Psoas muscle (tissue), 8 donors: ENCODE measurements at places on chromosomes 7 and 10. TPM values are rescaled to one million over a fixed set of nuclear protein-coding genes. Genes with fewer than 3 reads are reported as not detected.
A peak's percentile ranks its signal among the peaks of the same experiment; 100 is the strongest.

DNA sequence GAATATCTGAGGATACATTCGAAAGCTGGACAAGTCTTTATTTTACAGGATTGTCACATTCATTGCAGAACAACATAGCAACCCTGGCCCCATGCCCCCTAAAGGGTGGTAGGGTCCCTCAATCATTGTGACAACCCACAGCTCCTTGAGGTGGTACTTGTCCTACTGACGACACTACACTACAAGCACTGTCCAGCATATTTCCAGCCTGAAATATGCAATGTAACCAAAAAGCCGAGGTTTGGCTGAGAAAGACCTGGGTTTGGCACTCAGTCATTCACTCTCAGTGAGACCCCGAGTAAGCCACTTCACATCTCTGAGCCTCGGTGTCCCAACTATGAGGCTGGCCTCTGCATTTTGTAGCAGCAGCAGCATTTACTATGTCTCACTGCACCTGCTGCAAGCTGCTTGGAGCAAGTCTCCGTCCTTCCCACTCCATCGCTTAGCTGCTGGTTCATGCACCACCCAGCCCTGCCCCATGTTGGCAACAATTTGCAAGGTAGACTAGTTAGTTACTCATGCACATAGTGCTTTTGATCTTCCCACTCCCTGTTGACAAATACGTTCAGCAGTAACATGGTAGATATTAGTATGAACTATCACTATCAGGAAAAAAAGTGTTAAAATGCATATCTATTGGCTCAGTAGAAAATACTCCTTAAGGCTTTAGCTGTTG lies 43.6 kb upstream of the TNPO3 start:
- no peak overlapping the region for H3K27ac ChIP-seq
- H3K4me3 ChIP-seq, result no peak overlapping the region
- H3K4me1 ChIP-seq, result peaks cover 8% of the 10 kb centered on the region
- no peak for DNase-seq
- H3K36me3 ChIP-seq, result no peaks in the 10 kb centered on the region

DNA sequence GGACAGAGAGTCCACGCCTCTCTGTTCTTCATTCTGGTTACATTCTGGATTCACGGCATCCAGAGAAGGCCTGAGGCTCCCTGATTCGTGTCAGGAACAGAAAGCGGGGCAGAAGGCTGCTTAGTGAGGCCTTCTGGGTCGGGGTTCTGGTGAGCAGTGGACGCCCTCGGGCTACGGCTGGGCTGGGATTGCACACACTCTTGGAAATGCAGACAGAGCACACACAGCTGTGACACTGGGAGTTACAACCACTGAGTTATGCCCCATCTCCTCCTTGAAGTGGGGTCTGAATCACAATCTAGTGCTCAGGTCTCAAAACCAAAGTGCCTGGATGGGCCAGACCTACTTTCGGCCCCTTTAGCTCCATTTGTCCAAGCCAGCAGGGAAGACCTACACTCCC lies 156.9 kb upstream of the GDF10 start:
- H3K4me3 ChIP-seq, result no peak overlapping the region
- no peaks in the 10 kb centered on the region for H3K36me3 ChIP-seq
- no peak overlapping the region for H3K27ac ChIP-seq
- no peak for DNase-seq
- H3K27me3 ChIP-seq, result no peaks in the 10 kb centered on the region

DNA sequence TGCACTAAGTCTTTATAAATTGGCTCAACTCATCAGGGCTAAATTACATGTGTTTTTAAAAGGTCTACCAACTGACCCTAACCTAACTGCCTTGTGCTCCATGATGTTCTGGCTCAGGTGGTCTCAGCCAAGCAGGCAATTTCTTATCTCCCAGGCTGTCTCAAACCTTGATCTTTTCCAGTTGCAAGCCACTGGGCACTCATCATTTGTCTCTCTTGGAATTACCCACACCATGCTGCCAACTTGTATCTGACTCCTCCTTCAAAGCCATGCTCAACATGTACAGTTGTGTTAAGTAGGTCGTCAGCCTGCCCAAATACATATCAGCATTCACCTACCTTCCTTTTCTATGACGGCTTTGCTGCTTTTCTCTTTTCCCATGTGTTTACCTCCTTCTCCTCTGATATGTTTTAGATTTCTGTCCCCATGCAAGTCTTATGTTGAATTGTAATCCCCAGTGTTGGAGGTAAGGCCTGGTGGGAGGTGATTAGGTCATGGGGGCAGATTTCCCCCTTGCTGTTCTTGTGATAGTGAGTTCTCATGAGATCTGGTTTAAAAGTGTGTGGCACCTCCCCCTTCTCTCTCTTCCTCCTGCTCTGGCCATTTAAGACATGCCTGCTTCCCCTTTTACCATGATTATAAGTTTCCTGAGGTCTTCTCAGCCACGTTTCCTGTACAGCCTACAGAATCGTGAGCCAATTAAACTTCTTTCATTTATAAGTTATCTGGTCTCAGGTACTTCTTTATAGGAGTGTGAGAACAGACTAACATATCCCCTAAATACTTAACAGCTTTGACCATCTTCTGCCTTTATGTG lies 130.0 kb downstream of the ELAPOR2 start:
- H3K27ac ChIP-seq, result no peak overlapping the region
- H3K36me3 ChIP-seq, result peaks cover 15% of the 10 kb centered on the region
- DNase-seq, result no peak
- no peaks in the 10 kb centered on the region for H3K27me3 ChIP-seq
- peaks cover 10% of the 10 kb centered on the region for H3K4me1 ChIP-seq
- no peak overlapping the region for H3K4me3 ChIP-seq

- H3K4me1 ChIP-seq, result no peaks in the 10 kb centered on the region
- H3K27me3 ChIP-seq, result peaks cover 2% of the 10 kb centered on the region
- no peak for DNase-seq
- H3K27ac ChIP-seq, result no peak overlapping the region
- no peak overlapping the region for H3K4me3 ChIP-seq
Observed at GRCh38 chr7:157476201-157476600, 139.4 kb downstream of the DNAJB6 start.

GRCh38 chr10:71964743-71965515 lies 734 bp downstream of the CHST3 start:
- peak overlapping the region; percentile 84 for H3K4me3 ChIP-seq
- no peaks in the 10 kb centered on the region for H3K36me3 ChIP-seq
- peak overlapping the region; percentile 99 for H3K27ac ChIP-seq

DNA sequence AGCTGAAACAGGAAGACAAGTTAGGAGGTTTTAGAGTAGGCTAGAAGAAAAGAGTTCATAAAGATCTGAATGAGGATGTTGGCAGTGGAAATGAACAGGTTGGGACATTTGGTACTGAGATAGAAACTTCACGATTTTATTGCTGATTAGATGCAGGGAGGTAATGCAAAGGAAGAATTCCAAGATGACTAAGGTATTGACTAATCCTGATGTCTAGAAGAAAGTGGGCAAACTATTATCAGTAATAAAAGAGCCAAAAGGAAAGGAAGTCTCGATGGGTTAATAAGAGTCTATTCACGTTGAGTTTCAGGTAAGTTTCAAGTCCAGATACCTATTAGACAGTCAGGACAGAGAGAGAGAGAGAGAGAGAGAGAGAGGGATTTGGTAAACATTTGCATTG lies 631.3 kb upstream of the LRRTM3 start:
- H3K36me3 ChIP-seq, result no peaks in the 10 kb centered on the region
- H3K27me3 ChIP-seq, result no peaks in the 10 kb centered on the region
- no peak for DNase-seq
- H3K4me1 ChIP-seq, result no peaks in the 10 kb centered on the region
- no peak overlapping the region for H3K4me3 ChIP-seq
- H3K27ac ChIP-seq, result no peak overlapping the region

GRCh38 chr10:46551701-46552525 lies 4.5 kb downstream of the GPRIN2 start:
- no peak overlapping the region for H3K4me3 ChIP-seq
- no peaks in the 10 kb centered on the region for H3K36me3 ChIP-seq
- H3K27me3 ChIP-seq, result no peaks in the 10 kb centered on the region
- peak; percentile 46 for DNase-seq
- no peak overlapping the region for H3K27ac ChIP-seq

DNA sequence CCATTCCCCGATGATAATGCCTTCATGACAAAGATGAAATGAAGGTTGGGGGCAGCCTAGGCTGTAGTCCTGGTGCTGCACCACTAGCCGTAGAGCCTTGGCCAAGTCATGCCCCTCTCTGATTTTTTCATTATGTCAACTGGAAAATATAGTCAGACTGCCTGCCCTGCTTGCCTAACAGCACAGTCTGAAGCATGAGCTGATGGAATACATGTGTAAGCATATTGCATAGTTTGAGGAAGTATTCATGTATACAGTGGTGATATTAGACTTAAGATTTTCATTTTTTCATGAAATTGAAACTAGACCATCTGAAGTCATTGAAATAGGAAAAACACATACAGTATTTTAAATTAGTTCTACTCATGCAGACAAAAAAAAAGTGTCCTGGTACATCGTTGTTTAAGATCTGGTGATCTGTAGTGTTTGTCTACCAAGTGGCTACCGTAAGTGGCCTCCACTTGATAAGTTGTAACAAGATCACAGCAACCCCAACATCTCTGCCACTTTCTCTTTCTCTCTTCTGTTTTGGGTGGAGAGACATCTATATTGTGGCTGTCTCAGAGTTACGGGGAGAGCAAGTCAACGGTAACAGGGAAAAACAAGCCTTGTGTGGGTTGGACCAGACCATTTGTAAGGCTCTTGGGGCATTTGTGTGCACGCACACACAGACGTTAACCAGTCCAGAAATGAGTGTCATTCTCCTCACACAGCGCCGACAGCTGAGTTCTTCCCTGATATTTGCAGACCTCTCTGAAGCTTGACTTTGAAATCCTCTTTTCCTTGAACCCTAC lies 716.6 kb upstream of the GALNT17 start:
- no peak overlapping the region for H3K4me3 ChIP-seq
- H3K27me3 ChIP-seq, result no peaks in the 10 kb centered on the region
- H3K4me1 ChIP-seq, result no peaks in the 10 kb centered on the region
- DNase-seq, result no peak
- H3K27ac ChIP-seq, result no peak overlapping the region
- H3K36me3 ChIP-seq, result no peaks in the 10 kb centered on the region

- H3K27me3 ChIP-seq, result no peaks in the 10 kb centered on the region
- H3K27ac ChIP-seq, result no peak overlapping the region
- no peaks in the 10 kb centered on the region for H3K4me1 ChIP-seq
- no peaks in the 10 kb centered on the region for H3K36me3 ChIP-seq
- no peak for DNase-seq
Observed at GRCh38 chr10:22784668-22785067, 70.3 kb upstream of the PIP4K2A start.

- H3K4me1 ChIP-seq, result peaks cover 42% of the 10 kb centered on the region
- peak overlapping the region; percentile 21 for H3K27ac ChIP-seq
- H3K4me3 ChIP-seq, result no peak overlapping the region
- peak; percentile 48 for DNase-seq
- no peaks in the 10 kb centered on the region for H3K36me3 ChIP-seq
Observed at GRCh38 chr10:79431428-79431827, 14.0 kb downstream of the ZCCHC24 start.

- peak overlapping the region; percentile 42 for H3K27ac ChIP-seq
- DNase-seq, result peak; percentile 86
- no peaks in the 10 kb centered on the region for H3K27me3 ChIP-seq
- H3K4me1 ChIP-seq, result peaks cover 3% of the 10 kb centered on the region
Observed at GRCh38 chr10:124044143-124044862, 49.1 kb downstream of the CHST15 start.

DNA sequence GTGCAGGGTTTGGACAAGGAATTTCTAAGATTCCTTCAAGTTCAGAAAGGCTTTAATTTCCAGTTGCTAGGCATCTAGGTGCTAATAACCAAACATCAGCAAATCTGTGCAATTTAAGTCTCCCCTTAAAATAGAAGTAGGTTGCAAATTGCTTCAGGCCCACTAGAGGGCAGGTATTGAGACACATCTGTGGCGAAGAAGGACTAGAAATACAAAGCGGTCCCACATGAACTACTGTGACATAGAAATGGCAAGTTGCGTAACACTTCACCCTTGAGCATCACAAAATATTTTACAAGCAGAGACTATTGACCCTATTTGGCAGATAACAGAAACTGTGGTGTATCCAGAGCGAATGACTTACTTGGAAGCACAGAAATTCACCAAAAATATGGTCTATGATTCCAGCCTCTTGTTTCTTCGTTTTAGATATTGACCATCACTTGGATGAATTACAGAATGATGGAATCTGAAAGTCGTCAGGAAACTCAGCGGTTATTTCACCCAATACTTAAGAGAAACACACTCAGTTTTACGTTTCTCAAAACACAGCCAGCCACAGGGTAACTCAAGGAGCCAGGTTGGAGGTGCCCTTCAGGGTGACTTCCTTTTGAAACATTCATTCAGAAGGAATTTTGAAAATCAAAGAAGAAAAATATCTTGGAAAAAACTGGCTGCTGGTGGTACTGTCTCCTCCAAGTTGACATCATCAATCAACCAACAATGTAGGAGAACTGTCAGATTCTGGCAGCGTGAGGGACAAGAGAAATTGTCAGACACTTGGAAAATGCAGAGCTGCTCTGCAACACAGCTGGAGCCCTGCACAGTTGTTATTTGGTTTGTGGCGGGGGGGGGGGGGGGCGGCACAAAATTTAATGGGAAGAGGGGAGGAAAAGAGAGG lies 256.3 kb upstream of the MINDY3 start:
- DNase-seq, result no peak
- no peak overlapping the region for H3K27ac ChIP-seq
- H3K4me1 ChIP-seq, result no peaks in the 10 kb centered on the region
- H3K36me3 ChIP-seq, result no peaks in the 10 kb centered on the region
- H3K27me3 ChIP-seq, result no peaks in the 10 kb centered on the region

DNA sequence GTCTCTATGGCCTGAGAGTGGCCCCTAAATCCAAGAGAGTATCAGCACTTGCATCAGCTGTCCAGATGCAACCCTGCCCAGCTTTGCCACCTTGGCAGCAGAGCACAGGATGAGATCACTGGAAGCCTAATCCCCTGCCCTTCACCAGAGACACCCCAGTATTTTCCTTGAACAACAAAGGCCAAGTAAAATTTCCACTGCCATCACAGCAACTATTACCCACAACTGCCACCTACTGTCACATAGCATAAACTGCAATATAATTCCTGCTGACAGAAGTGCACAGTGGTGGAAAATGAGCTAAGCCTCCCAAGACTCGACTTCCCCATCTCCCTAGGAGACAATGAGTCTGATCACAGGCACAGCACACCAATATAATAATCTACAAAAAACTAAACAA lies 462.8 kb upstream of the ZWINT start:
- H3K36me3 ChIP-seq, result no peaks in the 10 kb centered on the region
- no peak overlapping the region for H3K27ac ChIP-seq
- H3K4me3 ChIP-seq, result no peak overlapping the region
- no peaks in the 10 kb centered on the region for H3K4me1 ChIP-seq
- no peaks in the 10 kb centered on the region for H3K27me3 ChIP-seq
- DNase-seq, result no peak

Gene IQCE
- 6.5 TPM for polyA plus RNA-seq

Gene ARMC3
- not detected for polyA plus RNA-seq

Gene TAS2R5
- polyA plus RNA-seq, result 0.40 TPM

Gene NUDT1
- polyA plus RNA-seq, result 29.2 TPM

Gene LRRC17
- 0.82 TPM for polyA plus RNA-seq

Gene LOXL4
- polyA plus RNA-seq, result 2.9 TPM

Gene MBL2
- not detected for polyA plus RNA-seq

Gene CTBP2
- polyA plus RNA-seq, result 14.7 TPM

Gene COL13A1
- polyA plus RNA-seq, result 0.35 TPM

Gene PLXNA4
- 0.38 TPM for polyA plus RNA-seq

Gene TFAM
- polyA plus RNA-seq, result 18.7 TPM

Gene VSTM4
- polyA plus RNA-seq, result 1.8 TPM

Gene SFMBT2
- polyA plus RNA-seq, result 0.59 TPM

Gene ADAM22
- 0.09 TPM for polyA plus RNA-seq

Gene MYL10
- 4.4 TPM for polyA plus RNA-seq
